ENCODE measurements at places on chromosomes 12 and 14. TPM values are rescaled to one million over a fixed set of nuclear protein-coding genes. Genes with fewer than 3 reads are reported as not detected.

BTBD6 gene
- 44.7 TPM for total RNA-seq

GZMB gene
- not detected for total RNA-seq

GRCh38 chr14:33127531-33127930, 188.9 kb downstream of the NPAS3 start:
- DNase-seq = no peak
- H3K27me3 ChIP-seq = no peaks in the 10 kb centered on the region
- no peak overlapping the region for H3K27ac ChIP-seq
- no peak overlapping the region for H3K4me3 ChIP-seq
- H3K4me1 ChIP-seq = no peaks in the 10 kb centered on the region
- H3K36me3 ChIP-seq = no peaks in the 10 kb centered on the region

GRCh38 chr14:93369713-93370266, 22.8 kb downstream of the COX8C start:
- no peaks in the 10 kb centered on the region for H3K27me3 ChIP-seq
- H3K36me3 ChIP-seq = no peaks in the 10 kb centered on the region
- DNase-seq = no peak
- no peaks in the 10 kb centered on the region for H3K4me1 ChIP-seq

DNA sequence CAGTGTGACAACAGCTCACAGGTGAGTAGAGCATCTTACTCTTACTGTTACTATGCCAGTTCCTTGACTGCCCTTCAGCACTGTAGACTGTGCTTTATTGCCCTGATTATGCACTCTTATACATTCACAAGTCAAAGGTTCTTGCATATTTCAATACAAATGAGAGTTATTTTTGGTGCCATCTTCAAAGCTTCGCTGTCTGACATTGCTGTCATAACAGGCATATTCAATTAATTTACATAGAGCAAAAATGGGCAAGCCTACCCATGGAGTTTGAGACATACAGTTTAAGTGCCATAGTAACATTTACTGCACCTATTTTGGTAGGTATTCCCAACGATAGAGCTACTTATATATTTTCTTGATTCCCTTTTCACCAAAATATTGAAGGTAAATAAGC, 107.5 kb upstream of the CNTN1 start:
- H3K27ac ChIP-seq = no peak overlapping the region
- DNase-seq = no peak
- H3K4me3 ChIP-seq = no peak overlapping the region
- H3K27me3 ChIP-seq = no peaks in the 10 kb centered on the region

All from type B pancreatic cell (in vitro differentiated cells).